CD14-positive monocyte (primary cell): ENCODE measurements at places on chromosomes 3 and 15. TPM values are rescaled to one million over a fixed set of nuclear protein-coding genes. Genes with fewer than 3 reads are reported as not detected.

The CHST2 gene
- 6.1 and 7.9 TPM in 2 replicates for polyA plus RNA-seq

The ZNF148 gene
- polyA plus RNA-seq: 34.1 TPM

The LIPC gene
- polyA plus RNA-seq: not detected

The OCA2 gene
- polyA plus RNA-seq: not detected

The SAMMSON gene
- polyA plus RNA-seq: not detected in 2 replicates

The TRIM59 gene
- 4.2 TPM for polyA plus RNA-seq

The DNAH12 gene
- polyA plus RNA-seq: 0.03 TPM in 1 of 2 replicates, not detected in the other

The THPO gene
- not detected for polyA plus RNA-seq

The ARRDC4 gene
- 19.9 and 40.5 TPM in 2 replicates for polyA plus RNA-seq
